ENCODE measurements at places on chromosomes 2 and 18.
A peak's percentile ranks its signal among the peaks of the same experiment; 100 is the strongest.

- peak; percentile 16 for DNase-seq
These were observed 681 bp upstream of the NRP2 start for GRCh38 chr2:205681401-205682238.

DNA sequence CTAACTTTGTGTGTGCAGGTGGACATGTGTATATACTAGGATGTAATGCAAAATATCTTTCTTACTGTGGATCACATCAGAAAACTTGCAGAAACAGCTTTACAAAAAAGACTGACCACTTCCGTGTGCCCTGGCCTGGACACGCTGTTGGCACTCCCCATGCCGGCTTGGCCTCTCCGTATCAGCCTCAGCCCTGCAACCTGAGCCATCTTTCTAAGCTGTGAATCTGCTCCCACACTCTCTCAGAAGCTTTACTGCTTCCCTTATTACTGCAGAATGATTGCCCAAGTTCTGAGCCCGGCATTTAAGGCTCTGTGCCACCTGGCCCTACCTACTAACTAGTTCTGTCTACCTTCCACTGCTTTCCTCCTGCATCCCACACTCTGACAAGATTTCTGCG, 37.8 kb downstream of the MYO7B start:
- DNase-seq: no peak

DNA sequence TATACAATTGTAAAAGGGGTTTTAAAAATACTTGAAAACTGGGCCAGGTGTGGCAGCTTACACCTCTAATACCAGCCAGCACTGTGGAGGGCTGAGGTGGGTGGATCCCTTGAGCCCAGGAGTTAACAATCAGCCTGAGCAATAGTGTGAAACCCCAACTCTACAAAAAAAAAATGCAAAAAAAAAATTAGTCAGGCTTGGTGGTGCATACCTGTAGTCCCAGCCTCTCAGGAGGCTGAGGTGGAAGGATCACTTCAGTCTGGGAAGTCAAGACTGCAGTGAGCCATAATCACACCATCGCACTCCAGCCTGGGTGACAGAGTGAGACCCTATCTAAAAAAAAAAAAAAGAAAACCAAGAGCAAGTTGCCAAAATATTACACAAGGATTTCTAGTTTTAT, 182.7 kb downstream of the UBE2E3 start:
- no peak for DNase-seq

GRCh38 chr2:158671360-158672245, 123.5 kb upstream of the DAPL1 start:
- DNase-seq: no peak

- no peak for DNase-seq
These were observed 22.8 kb downstream of the NXPH2 start for GRCh38 chr2:138757384-138757783.

- peak; percentile 27 for DNase-seq
These were observed 187.3 kb downstream of the FAM210A start for GRCh38 chr18:13539050-13539449.

- DNase-seq: no peak
These were observed 163.4 kb downstream of the LDLRAD4 start for GRCh38 chr18:13381944-13382365.

- no peak for DNase-seq
These were observed 33.7 kb downstream of the KCNIP3 start for GRCh38 chr2:95330794-95331338.

- no peak for DNase-seq
These were observed 46.0 kb upstream of the MBP start for GRCh38 chr18:77178559-77178958.

- peak; percentile 60 for DNase-seq
These were observed 10.1 kb downstream of the SP9 start for GRCh38 chr2:174344716-174345461.

GRCh38 chr2:214504599-214505376, 93.9 kb downstream of the VWC2L start:
- DNase-seq: no peak

- no peak for DNase-seq
These were observed 265.8 kb downstream of the ALK start for GRCh38 chr2:29655391-29656086.

GRCh38 chr2:136439064-136439676, 321.2 kb upstream of the CXCR4 start:
- DNase-seq: no peak
